ENCODE measurements at places on chromosomes 1 and 21. TPM values are rescaled to one million over a fixed set of nuclear protein-coding genes. Genes with fewer than 3 reads are reported as not detected.

DNA sequence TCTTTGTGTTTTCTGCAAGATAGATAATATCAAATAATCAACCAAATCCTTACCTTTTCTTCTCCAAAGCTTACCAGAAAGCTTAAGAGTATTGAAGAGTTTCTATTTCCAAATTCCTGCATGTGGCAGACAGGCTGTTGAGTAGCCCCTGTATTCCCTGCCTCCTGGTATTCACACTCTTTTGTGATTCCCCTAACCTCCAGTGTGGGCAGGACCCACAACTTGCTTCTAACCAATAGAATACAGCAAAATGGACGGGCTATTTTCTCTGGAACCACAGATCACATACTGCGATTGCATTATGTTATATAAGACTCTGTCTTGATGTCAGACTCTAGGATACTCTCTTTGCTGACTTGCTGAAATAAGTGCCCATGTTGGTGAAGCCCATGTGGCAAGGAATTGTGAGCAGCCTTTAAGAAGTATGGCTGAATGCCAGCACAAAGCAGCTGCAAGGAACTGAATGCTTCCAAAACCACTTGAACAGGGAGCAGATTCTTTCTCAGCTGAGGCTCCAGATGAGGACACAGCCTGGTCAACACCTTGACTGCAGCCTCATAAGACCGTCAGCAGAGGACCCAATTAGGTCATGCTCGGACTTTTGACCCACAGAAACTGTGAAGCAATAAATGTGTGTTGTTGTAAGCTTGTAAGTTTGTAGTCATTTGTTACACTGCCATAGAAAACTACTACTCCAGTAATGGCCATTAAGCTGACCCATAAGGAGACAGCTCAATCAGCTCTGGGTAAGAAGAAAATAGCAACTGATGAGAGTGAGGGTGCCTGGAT, 47.9 kb upstream of the PLXNA2 start:
- no peak for DNase-seq

- DNase-seq: no peak
These were observed at the start of gene S100A7A for GRCh38 chr1:153415850-153416570. Gene S100A7A (plus strand): TSS chr1:153416520. CDS start chr1:153418083, 1,563 bp downstream.

The TXNIP gene
- 749 TPM for total RNA-seq

GRCh38 chr1:231390071-231390470, 32.0 kb downstream of the EGLN1 start:
- peak; percentile 70 for DNase-seq

The KCNH1 gene
- total RNA-seq: 2.8 TPM

DNA sequence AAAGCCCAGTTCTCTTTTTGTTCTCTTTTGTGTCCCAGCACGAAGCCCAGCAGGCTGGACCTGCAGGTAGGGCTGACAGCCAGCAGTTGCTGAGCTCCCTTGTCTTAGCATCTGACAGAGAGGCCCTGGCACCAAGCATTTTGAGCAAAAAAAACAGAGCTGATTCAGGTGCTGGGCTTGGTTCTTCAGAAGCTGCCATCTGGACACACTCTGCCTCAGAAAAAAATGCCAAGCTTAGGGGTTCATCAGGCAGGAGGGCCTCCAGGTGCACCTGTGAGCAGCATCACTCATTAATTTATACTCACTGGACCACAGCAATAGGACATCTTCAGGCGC, 167.1 kb upstream of the PLD5 start:
- no peak for DNase-seq

DNA sequence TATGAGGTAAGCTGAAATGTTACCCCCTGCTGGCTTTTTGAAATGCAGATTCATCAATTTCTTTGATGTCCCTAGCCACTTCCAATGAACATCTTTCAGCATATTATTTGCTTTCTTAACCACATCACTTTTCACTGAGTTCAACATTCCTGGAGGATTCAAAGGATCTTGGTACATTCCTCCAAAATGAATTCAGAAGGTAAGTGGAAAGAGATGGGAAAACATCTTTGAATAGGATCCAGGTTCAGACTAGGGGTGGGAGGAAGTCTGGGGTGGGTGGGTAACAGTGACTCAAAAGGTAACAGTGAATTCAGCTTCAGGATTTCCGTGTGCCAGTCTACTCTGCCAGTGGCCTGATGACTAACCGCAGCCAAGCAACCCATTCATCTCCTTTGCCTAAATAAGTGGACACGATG, 180.7 kb downstream of the ZC3H11B start:
- peak; percentile 68 for DNase-seq

DNA sequence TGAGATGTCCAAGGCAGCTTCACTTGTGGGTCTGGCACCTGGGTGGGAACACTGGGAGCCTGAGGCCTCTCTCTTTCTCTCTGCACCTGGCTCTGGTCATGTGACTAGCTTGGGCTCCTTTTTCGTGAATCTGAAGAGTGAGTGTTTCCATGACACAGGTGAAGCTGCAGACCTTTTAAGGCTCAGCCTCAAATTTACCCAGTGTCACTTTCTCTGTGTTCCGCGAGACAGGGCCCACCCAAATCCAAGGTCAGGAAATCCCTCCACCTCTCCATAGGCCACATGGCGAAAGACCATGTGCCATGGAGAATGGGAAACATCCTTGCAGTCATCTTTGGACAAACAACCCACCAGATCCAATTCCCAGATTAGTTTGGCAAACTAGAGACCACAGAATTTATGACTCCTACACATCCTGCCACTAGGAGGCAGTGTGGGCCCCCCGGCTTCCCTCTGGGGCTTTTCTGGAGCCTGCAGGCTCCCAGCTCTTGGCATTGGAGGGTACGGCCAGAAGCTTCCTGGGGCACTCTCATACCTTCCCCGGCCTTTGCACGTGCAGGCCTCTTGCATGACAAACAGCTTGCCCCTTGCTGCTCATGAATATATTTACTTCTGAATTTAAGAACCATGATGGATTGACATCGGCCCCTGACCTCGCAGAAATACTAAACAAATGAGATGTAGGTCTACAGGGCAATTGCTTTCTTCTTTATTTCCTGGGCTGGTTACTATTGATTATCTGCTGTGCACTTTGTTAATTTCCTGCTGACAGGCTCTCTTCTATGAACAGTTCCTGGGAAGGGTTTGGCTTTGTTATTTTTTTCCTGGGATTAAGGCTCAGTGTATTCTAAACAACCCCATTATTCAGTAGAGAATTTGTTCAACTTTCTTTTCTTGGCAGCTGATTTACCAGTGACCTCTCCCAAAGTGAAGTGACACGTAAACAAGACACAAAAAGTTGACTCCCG, 180.7 kb downstream of the KAZN start:
- peak; percentile 24 for DNase-seq

The TCHHL1 gene
- total RNA-seq: not detected

The C8A gene
- not detected for total RNA-seq

The SPRR1B gene
- total RNA-seq: not detected

DNA sequence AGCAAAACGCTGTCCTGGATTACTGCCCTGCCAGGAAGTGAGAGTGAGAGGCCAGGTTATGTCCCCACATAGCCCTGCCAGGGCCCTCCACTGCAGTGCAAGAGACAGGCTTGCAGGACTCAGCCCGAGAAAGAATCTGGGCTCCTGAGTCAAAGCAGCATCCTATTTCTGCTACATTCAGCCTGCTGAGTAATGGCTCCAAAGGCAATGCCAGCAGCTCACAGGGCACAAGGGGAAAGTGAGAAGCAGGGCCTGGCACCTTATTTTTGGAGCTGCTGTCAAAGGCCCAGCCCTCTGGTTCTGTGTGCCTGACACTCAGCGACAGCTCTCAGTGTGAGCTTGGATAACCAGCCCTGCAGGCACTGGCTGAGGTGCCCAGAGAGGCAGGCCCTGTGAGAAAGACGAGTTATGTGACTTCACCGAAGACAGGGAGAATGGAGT, 83.9 kb downstream of the DTL start:
- no peak for DNase-seq

The SPRR3 gene
- total RNA-seq: not detected

- DNase-seq: peak; percentile 65
These were observed 70.6 kb upstream of the PTGFR start for GRCh38 chr1:78420181-78420580.

DNA sequence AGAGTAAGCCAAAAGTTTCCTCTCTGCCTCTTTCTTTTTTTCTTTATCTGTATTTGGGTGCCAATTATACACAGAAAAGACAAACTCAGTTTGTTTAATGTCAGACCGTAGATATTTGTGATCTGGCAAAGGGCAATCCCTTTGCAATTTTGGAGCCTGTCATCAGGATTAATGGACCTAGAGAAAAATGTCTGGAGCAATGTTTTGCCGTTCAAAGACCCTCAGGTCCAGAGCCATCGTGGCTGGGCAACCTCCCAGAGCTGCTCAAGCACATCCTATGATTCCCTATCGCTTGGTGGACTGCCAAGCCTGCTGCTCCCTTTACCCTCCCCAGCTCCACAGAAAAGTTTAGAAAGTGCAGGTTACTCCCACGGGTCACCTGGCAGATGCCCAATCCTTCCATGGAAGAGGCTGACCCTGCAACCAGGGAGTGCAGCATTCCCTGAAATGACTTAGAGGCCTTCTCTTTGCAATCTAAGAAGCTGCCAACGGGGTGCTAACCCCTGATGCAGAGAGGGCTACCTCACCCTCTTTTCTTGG, 112.5 kb upstream of the NGF start:
- DNase-seq: no peak

The ANGPTL7 gene
- total RNA-seq: 0.22 TPM

GRCh38 chr1:232709386-232709785, 79.5 kb upstream of the SIPA1L2 start:
- peak; percentile 81 for DNase-seq

The NID1 gene
- 60.4 TPM for total RNA-seq

GRCh38 chr1:108503062-108503733, 53.1 kb downstream of the NBPF6 start:
- DNase-seq: peak; percentile 96

The ZNF648 gene
- not detected for total RNA-seq

GRCh38 chr1:27666791-27667254, 5.2 kb downstream of the IFI6 start:
- DNase-seq: peak; percentile 66

DNA sequence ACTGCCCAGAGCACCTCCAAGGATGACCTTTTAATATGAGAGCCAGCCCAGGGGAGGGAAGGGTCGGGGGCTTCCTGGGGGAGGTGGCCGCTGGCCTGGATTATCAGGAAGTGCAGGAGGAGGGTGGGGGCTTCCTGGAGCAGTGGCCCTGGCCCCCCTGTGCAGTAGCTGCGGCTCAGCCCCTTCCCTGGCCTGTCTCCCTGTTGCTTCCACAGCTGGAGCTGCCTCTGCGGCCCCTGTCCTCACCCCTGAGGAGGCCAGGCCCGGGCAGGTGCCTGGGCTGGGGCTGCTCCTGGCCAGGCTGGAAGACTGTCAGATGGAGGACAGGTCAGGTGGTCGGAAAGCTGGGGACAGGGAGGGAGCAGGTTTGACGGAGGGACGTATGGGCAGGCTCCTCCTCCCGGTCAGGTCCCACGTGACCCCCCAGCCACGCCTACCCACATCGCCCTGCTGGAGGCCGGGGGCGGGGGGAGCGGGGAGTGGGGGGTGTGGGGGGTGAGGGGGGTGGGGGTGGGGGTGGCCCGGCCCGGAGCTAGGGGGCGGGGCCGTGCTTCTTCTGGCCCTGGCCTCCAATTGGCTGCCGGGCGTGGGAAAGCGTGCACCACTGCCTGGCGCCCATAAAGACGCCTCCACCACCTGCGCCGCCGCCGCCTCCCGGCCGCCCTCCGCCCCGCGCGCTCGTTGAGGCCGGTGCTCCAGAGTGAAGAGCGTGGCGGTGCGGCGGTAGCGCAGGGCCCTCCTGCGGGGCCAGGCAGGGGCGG, 10.2 kb upstream of the TNFRSF14 start:
- peak; percentile 70 for DNase-seq

DNA sequence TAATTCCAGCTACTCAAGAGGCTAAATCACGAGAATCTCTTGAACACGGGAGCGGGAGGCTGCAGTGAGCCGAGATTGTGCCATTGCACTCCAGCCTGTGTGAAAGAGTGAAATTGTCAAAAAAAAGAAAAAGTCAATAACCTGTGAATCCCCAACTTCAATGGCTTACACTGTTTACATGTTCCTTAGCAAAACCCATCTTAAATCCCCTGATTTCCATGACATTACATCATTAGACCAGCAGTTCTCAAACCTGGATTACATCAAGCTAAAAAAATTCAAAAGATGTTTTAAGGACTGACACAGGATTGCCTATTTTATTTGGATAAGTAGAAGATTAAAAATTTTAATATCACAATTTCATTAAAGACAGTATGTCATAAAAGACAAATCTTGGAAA, 12.4 kb downstream of the GPBP1L1 start:
- DNase-seq: no peak

- DNase-seq: no peak
These were observed 114.2 kb upstream of the ATP1A1 start for GRCh38 chr1:116258668-116259419.

Data from M059J (cell line).